Trophoblast cell (in vitro differentiated cells and primary cell): ENCODE measurements at places on chromosomes 7 and 10.

DNA sequence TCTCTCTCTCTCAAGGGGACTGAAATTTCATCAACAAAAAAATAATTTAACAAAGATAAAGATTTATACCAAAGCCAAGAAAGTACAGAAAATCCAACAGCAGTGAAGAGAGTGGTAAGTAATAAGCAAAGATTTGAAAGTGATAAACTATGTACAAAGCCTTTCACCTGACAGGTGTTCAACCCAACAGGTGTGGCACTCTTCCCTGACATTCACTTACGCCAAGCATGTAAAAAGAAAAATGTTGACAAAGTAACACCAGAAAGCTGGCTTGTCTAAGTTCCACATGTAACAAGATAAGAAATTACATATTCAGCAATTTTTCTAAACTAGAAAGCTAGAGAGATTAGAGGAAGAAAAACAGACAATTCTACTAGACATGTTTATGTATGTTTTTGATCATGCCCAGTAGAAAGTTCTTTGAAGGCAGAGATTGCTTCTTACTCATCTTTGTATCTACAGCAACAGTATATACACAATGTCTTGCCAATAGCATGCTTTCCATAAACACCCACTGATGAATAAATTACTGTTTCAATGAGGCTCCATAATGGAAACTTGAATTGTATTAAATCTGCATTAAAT is 468.5 kb downstream of the PARD3 start:
- peak; percentile 49 for DNase-seq

GRCh38 chr7:150410131-150410530 is 31.0 kb downstream of the ZNF775 start:
- DNase-seq, result no peak

- no peak for DNase-seq
These were observed 1.7 kb downstream of the TNS3 start for GRCh38 chr7:47580175-47580706.

- DNase-seq, result peak; percentile 84
These were observed 98.3 kb upstream of the C7orf33 start for GRCh38 chr7:148492157-148492860.

DNA sequence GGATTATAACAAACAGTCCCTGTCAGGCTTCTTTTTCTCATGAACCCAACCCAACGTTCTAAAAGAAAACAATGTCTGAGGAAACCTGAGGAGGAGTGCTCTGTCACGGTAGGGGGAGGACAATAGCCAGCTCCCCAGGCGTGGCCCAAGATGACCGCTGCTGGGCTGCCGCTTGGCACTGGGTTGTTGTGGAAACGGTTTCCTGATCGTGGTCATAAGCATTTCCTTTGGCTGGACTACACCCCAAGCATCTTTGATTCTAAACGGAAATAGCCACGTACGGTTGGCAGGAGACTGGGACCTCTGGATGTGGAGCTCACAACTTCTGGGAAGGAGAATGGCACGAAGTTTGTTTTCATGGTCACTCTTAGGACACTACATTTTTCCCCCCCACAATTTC is 30.4 kb upstream of the DMBT1 start:
- DNase-seq, result no peak

DNA sequence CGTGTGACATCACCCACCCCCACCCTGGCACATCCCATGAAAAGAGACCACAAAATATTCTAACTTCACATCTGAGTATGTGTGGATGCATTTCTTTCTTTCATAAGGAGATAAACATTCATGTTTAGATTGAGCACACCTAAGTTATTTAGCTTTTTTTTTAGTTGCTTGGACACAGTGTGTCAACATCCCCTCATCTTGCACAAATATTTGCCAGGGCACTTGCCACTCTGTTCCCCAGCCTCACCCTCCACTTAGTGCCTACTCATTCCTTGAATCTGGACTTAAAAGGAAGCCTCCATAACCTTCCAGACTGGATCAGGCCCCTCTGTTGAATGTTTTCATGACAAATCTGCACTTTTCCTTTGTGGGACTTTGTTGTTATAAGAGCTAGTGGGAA is 338.9 kb upstream of the IGFBP3 start:
- no peak for DNase-seq

GRCh38 chr7:91080351-91080750 is 183.9 kb upstream of the FZD1 start:
- DNase-seq, result no peak

- no peak for DNase-seq
These were observed 41.8 kb upstream of the TMEM213 start for GRCh38 chr7:138755842-138756590.

DNA sequence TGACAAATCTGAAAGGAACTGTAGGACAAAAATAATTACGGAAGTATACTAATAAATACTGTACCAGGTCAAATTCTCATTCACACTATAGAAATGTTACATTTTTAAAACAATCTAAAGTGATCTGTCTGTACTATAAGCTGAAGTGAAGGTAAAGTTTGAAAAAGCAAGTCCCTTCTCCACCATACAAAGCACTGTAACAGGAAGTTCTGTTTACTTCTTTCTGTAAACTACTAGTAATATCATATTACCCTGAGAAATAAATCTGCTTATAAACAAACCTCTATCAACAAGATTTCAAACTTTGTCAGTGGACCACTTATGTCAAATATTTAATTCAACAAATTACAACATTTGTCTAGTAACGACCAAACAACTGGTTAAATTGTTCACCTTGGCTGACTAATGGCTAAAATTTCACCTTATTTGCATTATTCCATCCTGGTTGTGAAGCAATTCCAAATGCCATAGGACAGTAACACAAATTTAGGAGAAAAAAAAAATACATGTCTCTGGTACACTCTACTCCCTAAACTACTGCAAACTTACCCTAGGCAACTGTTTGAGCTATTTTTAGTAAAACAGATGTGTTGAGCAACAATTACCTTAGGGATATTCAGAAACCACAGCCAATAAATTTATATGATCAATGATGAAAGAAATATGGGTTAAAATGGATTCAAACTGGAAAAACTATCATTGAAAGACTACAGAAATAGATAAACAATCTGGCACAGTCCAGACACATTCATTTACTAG is 126.0 kb downstream of the NRBF2 start:
- no peak for DNase-seq

GRCh38 chr10:17907641-17908040 is 44.1 kb upstream of the SLC39A12 start:
- no peak for DNase-seq

- DNase-seq, result no peak
These were observed 6.0 kb upstream of the PDLIM1 start for GRCh38 chr10:95296764-95297163.

- no peak for DNase-seq
These were observed 4.1 kb downstream of the COL1A2 start for GRCh38 chr7:94398841-94399240.

GRCh38 chr7:149859876-149860275 is 13.9 kb upstream of the ATP6V0E2 start:
- DNase-seq, result no peak

GRCh38 chr10:30798646-30799185 is 169.2 kb upstream of the LYZL2 start:
- no peak for DNase-seq

DNA sequence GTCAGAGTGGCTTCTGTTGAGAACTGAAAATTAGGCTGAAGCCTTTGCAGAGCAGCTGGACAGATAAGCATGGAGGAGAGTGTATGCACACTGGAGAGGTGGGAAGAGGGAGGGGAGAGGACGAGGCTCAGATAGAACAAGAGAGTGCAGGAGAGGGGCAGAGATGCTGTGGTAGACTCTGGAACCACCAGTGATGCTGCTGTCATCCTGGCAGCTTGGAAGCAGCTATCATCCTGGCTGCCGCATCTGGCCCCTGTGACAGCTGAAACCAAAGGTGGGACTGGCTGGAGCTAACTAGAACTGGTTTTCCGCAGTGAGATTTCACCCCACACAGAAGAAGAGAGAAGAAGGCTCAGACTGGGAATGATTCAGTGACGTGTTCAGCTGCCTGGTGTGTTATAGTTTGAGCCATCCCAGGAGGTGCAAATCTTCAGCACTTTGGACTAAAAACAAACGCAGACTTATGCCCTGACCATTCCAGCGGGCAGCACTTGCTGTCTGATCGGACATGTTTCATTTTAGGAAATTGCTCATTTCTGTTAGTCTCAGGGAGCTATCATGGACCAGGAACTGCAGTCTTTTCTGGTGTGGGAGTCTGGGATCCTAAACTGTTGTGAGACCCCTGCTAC is 38.4 kb downstream of the EEPD1 start:
- DNase-seq, result no peak

GRCh38 chr10:69352569-69353264 is 64.0 kb downstream of the TACR2 start:
- DNase-seq, result peak; percentile 20

DNA sequence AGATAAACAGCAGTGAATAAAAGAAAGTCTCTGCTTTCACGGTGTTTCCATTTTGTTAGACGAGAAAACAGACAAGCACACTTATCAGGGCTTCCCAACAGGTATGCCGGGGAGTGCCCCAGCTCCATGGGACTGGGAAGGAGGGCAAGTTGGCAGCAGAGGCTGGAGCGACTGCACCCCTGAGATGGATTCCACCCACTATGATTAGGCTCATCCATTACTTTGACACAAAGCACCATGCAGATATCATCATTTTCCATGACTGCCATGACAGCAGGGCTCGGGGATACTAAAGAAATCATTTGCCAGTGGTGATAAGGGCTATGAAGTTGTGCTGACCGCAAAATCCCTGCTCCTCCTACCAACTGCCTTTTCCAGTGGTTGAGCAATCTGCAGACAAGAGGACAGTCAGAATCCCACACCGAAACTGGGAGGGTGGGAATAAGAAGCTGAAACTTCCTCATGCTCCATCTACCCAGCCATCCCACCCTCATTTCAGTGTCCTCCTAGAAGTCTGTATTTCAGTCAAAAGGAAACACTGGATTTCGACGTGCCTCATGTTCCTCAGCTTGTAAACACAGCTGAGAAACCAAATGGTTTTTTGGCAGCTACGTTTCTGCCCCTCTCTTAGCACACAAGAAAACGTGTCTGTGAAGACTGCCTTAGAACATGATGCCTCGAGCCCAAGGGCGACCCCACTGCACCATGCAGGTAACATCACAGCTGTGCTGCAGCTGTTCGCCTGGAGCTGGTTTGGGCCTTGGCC is 15.5 kb downstream of the CREB3L2 start:
- DNase-seq, result peak; percentile 65

DNA sequence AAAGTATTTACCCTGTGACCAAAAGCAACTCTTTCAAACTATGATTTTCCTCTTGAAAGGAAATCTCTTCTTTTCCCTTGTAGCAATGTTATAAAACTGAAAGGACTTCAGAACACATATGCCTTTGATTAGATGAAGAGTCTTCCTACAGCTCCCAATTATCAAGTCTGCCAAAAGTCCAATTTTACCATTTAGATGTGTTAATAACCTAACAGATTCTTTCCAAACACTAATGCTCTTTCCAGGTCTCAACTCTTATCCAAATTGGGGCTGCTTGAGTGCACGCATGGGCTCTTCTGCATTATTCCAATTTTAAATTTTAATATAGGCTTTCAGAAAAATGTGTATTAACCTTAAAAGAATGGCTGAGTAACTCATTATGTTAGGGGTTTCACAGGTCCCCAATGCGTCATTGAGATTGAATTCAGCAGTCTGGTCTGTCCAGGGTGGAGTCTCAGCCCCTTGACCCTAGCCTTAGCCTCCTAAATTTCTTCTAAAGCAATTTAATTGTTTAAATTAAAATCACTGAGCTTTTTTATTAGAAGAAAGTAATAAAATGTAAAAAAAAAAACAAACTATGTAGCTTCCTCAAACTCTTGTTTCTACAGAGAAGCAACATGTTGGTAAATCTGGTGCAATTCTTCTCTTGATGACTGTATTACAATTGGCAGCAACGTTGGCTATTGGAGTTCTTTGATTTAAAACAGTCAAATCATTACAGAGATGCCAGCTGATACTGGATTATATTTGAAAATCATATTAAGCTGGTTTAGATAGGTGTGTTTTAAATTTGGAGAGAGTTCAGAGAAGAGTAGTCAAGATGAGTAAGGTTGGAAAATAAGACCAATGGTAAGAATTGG is 170.4 kb downstream of the DKK1 start:
- no peak for DNase-seq

GRCh38 chr7:1608318-1608717 is 38.5 kb upstream of the PSMG3 start:
- DNase-seq, result no peak

GRCh38 chr7:76225379-76225778 is 23.7 kb downstream of the SRRM3 start:
- peak; percentile 11 for DNase-seq

DNA sequence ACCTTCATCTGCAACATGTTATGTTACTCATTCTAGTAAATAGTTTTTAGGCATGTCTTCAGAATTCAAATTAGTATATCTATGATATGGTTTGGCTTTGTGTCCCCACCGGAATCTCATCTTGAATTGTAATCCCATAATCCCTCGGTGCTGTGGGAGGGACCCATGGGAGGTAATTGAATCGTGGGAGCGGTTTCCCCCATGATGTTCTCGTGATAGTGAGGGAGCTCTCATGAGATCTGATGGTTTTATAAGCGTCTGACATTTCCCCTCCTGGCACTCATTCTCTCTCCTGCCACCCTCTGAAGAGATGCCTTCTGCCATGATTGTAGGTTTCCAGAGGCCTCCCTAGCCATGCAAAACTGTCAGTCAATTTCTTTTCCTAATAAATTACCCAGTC is 20.4 kb upstream of the GPR37 start:
- DNase-seq, result no peak

GRCh38 chr7:20991544-20991943 is 204.9 kb upstream of the SP8 start:
- no peak for DNase-seq

GRCh38 chr7:74320645-74321221 is 31.5 kb downstream of the CLIP2 start:
- DNase-seq, result no peak

- peak; percentile 62 for DNase-seq
These were observed 27.2 kb upstream of the WNT16 start for GRCh38 chr7:121301446-121302213.

GRCh38 chr7:114007386-114007785 is 88.6 kb upstream of the PPP1R3A start:
- DNase-seq, result no peak

DNA sequence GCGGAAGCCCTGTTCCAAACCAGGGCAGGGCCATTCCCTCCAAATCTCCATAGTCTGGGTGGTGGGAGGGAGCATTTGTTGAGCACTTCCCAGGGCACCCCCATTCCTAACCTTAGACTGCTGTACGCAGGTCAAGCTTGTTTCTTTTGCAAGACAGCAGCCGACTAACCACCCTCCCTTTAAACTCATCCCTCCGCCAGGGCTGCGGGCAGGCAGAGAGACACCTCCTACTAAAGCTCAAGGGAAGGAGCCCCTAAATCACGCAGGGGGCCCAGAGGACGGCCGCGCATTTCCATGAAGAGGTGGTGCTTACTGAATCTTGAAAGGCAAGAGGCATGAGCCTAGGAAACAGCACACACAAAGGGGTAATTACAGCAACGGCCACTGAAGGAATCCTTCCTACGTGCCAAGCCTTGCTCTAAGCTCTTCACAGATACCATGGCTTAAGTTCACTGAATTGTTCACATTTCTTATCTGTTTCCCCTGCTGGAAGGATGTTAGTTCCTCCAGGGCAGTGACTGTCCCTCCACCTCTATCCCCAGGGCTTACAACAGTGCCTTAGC is 90.0 kb downstream of the PROSER2 start:
- peak; percentile 87 for DNase-seq

GRCh38 chr7:116897661-116898060 is 35.3 kb downstream of the CAPZA2 start:
- no peak for DNase-seq

- no peak for DNase-seq
These were observed 281.5 kb downstream of the ARL4A start for GRCh38 chr7:12968836-12969422.
